ENCODE measurements at places on chromosomes 6 and 20. TPM values are rescaled to one million over a fixed set of nuclear protein-coding genes. Genes with fewer than 3 reads are reported as not detected.

Gene SLC24A3
- total RNA-seq, result not detected

Gene RPL7L1
- total RNA-seq, result 204 TPM

Gene BNIP5
- total RNA-seq, result not detected

Gene DPM1
- total RNA-seq, result 152 TPM

Gene FILIP1
- 16.2 TPM for total RNA-seq

Gene SLC52A3
- not detected for total RNA-seq

Gene GABRR1
- total RNA-seq, result not detected

Gene GPR63
- not detected for total RNA-seq

Gene JAG1
- total RNA-seq, result 98.8 TPM

Gene ALDH8A1
- total RNA-seq, result not detected

Gene CNR1
- total RNA-seq, result not detected

Gene SSTR4
- total RNA-seq, result not detected

Gene MICAL1
- 12.3 TPM for total RNA-seq

Gene HLA-DOB
- total RNA-seq, result not detected

Gene BPHL
- 14.6 TPM for total RNA-seq

Gene NECAB3
- total RNA-seq, result 15.2 TPM
